Stimulated activated CD8-positive, alpha-beta memory T cell treated with anti-CD3 and anti-CD28 coated beads, Interleukin-4, amount 100 ng/mL, for 4 hours (primary cell): ENCODE measurements at places on chromosomes 2 and 18.

GRCh38 chr2:188664951-188665595, 309.1 kb upstream of the COL3A1 start:
- no peak for DNase-seq

DNA sequence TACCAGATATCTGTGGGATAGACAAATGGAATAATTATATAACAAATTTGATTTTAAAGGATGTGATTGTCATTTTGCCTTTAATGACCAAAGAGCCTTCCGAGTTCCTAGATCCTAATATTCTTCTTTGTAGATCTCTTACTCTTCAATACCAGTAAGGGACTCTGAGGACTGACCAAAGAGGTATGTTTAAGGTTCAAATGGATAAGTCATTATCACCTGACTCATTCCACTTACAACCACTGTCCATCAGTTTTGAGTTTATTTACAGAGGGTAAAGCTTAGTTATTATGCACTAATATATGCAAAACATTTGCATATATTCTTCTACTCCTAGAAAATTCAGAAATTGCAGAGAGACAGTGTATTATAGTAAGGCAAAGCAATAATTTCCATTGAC, 62.7 kb downstream of the CCDC148 start:
- no peak for DNase-seq

DNA sequence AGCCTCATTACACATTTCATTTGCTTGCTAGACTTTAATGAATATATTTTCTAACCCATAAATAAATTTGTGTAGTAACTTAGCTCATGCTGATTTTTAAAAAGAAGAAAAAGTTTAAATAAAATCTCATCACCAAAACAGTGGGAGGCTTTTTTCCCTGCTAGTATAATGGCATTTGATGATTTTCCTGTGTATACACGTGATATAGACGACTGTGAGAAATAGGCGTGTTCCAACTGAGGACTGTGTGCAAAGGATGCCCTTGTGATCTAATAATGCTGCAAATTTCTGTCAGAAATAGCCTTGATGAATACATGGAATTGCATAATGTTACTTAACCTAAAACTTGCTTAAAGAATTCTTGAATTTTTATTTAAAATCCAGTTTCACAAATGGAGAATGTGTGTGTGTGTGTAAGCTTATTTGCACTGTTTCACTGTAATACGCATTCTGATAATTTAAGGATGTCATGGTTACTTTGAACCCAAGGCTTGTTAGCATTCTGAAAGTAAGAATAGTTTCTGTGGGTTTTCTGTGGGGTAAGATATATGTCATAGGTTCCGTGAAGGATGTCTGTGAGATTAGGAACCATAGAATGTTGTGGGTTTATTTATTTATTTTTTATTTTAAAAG, 178.0 kb downstream of the DLGAP1 start:
- no peak for DNase-seq

DNA sequence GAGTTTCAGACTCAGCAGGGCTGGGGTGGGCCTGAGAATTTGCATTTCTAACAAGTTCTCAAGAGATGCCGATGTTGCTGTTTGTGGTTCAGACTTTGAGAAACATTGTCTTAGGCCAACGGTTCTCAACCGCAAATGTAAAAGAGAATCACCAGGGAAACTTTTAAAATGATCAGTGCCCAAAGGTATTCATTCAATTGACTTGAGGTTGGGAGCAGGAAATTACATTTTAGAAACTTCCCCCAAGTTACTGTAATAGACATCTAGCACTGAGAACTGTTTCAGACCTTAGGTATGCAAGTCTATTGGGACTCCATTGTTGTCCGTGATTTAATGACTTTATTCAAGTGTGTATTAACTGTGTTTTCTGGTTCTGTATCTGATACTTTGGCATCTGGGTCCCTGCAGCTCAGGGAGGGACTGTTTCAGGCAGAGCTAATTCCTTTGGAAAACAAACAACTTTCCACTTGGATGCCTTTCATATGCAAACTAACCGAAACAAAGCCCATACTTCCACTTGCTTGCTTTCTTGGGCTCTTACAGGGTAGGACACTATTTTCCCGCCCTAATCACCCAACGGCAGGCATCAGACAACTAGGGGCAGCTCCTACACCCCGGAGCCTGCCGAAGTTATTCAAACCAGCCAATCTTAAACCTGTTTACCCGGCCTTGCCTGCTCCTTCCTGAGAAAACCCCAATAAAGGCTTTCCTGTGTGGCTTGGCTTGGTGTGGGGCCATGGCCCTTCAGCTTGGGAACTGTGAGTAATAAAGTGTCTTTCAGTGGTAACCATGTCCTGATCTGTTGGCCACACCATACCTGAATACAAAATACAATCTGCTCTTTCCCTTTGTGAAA, 97.6 kb downstream of the POLE4 start:
- DNase-seq = no peak

DNA sequence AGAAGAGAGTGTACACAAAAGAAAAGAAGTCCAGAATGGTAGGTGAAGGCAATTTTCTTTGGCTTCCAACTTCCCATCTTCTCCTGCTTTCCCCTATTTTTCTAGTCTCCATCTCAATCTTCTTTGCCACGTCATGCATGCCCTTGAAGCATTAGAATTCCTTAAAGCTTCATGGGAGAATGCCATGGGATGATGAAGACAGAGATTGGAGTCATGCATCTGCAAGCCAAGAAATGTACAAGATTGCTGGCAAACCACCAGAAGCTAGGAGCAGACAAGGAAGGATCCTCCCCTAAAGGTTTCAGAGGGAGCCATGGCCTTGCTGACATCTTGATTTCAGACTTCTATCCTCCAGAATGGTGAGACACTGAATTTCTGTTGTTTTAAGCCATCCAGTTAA, 305.9 kb downstream of the HRH4 start:
- DNase-seq = no peak

- DNase-seq = no peak
Observed at GRCh38 chr2:75503048-75503607, 57.6 kb downstream of the EVA1A start.

GRCh38 chr18:3748086-3748485, 298.1 kb downstream of the TGIF1 start:
- DNase-seq = no peak

GRCh38 chr2:236886456-236886855, 199.2 kb upstream of the COPS8 start:
- no peak for DNase-seq

DNA sequence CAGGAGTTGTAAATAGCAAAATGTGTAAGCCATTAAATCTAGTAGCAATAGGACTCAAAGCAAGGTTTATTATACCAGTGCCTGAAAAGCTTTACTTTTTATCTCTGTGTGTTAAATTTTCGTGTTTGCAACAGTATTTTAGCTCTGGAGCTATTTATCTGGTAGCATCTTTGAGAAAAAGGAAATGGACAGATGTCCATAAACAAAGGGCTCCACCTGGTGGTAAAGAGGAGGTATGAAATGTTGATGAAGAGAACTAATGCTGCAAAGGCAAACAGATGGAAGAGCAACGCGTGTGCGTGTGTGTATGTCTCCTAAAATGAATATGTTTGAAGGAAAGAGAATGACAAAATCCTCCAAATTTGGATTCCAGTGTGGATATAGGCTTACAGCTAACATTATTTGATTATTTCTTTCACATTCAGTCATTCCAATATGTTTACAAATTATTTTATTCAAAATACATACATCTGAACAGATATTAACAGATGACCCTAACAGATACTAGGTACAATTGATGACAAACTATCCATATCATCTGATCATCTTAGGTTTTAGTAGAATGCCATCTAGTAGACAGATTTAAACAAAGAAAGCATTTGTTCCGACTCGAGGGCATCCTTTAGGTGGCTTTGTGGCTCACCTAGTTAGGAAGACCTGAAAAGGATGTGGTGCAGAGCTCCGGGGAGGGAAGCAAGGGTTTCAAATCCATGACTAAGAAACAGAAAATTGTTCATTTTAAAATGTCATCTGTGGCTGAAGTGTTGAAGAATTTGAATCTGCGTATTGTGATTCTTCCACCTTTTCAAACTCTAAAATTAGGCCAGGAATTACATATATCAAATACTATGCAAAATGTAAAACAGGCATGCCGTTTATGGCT, 383.3 kb downstream of the MTX2 start:
- no peak for DNase-seq

- no peak for DNase-seq
Observed at GRCh38 chr18:10937743-10938640, 211.4 kb downstream of the PIEZO2 start.

- no peak for DNase-seq
Observed at GRCh38 chr2:202932425-202933138, 20.5 kb downstream of the CARF start.

DNA sequence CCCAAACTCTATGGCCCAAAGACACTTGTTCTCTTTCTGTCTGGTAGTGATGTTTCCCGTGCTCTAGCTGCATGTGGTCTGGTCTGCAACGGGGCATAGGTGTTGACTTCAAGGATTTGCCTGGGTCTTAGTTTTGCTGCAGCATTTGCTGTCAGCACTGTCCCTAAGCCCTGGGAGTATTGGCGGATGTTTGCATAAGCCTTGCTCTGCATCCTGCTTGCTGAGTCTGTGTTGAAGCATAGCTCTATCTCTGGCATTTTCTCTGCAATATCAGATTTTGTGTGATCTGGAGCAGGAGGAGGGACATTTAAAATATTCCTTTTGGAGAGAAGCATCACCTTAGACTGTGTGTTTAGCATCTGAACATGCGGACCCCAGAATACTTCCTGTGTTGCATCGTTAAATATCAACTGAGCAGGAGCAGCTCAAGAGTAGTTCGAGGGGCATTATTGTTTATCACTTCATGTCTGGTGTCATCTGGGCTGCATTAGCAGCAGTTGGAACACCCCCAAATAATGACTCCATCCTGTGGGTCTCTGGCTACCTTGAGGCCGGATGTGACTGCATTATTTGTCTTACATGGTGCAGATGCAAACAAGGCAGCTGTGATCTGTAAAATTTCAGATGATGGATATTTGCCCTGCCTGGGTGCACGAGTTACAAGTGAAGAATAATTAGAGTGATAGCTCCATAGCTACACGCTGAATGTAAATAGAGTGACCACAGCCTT, 231.7 kb downstream of the TRIB2 start:
- no peak for DNase-seq

DNA sequence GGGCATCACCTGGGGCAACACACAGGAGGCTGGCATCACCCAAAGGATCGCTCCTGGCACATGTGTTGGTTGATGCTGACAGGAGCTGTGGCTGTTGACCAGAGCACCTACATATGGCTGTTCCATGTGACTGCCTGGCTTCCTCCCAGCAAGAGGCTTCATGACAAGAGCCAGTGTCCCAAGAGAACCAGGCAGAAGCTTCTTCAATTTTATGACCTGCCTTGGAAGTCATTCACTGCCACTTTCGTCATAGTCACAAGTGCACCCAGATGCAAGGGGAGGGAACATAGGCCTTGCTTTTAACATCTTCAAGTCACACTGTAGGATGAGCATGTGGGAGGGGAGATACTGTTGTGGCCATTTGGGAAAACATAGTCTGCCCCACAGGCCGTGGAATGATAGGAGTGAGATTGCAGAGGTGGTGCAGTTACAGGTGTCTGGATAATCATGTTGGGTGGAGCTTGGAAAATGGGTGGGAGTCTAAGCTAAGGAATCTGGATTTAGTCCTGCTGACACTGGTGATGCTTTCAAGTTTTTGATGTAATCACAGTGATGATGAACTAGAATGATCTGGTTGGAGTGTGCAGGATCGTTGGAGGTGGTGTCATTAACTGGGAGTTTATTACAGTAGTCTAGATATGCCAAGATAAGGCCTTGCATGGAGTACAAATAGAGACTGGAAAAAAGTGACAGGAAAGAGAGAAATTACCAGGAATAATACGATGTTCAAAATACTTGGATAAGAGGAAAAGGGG, 107.0 kb downstream of the RAPGEF4 start:
- no peak for DNase-seq

DNA sequence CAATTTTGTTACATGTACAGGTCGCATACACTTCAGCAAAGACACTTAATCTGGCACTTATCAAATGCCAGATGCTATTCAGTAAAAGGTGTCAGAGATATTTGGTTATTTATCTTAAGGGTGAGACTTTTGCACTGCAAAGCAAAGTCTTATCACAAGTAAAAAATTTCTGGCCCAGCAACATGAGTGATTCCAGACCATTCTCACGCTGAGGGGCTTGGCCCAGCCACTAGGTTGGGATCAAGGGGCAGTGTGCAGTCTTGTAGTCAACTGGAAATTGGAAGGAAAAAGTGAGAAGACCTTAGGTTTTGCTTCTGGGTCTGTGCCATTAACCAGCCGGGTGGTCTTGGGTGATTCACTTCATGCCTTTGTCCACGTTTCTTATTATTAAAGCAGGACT, 181.6 kb downstream of the RNF144A start:
- no peak for DNase-seq

DNA sequence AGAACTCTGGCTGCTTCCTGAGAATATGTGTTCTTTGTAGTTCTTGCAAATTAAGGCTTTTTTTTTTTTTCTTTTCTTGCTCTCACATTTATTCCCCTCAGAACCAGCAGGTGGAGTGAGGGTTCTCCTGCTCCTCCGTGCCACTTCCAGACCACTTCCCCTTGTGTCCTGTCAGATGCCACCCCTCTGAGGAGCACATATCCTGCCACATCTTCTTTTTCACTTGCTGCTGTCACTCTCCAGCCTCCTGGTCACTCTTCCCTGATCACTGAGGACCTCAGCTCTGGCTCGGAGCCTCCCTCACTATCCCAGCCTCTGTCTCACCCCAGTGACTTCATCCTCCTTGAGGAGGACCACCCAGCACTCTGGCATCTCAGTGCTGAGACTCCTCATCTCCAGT, 100.5 kb downstream of the TACR1 start:
- no peak for DNase-seq

GRCh38 chr2:131394147-131394931, 30.4 kb upstream of the RAB6D start:
- no peak for DNase-seq

DNA sequence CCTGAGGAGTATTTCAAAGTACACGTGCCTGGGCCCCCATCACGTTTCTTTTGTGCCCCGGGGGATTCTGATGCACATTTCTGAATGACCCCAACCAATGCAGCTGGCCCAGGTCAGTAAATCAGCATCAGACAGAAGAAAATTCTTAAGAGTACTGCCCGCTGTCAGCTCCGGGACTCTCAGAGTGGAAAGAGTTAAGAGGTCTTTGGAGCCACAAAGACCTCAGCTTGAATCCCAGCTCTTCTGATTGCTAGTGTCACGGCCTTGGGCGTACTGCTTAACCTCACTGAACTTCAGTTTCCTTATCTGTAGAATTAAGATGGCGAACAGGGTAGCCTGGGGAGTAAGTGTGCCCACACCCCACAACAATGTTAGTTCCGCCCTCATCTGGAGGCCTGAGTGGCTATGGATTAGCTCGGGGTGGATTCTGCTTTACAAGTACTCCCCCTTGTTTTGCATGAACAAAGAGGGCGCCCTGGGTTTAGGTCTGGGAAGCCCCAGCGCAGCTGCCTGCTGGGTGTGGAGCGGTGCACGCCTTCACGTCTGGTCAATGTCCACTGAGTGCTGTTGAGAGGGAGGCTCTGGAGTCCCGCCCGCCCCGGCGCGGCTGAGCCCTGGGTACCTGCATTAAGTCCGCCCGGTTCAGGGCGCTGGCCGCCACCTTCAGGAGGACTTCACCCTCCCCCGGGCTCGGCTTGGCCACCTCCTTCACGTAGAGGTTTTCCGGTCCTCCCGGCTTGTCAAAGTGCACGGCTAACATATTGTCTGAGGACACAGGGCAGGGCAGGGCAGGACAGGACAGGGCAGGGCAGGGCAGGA, 858 bp downstream of the TP53I3 start:
- no peak for DNase-seq

- DNase-seq = no peak
Observed at GRCh38 chr2:239824046-239824694, 201.0 kb downstream of the NDUFA10 start.
